ENCODE measurements at places on chromosomes 1 and 21.
A peak's percentile ranks its signal among the peaks of the same experiment; 100 is the strongest.

GRCh38 chr1:215043401-215043800 is 39.1 kb upstream of the KCNK2 start:
- no peak for DNase-seq

- no peak for DNase-seq
Measured at GRCh38 chr1:237613984-237614383, 276.7 kb downstream of the ZP4 start.

DNA sequence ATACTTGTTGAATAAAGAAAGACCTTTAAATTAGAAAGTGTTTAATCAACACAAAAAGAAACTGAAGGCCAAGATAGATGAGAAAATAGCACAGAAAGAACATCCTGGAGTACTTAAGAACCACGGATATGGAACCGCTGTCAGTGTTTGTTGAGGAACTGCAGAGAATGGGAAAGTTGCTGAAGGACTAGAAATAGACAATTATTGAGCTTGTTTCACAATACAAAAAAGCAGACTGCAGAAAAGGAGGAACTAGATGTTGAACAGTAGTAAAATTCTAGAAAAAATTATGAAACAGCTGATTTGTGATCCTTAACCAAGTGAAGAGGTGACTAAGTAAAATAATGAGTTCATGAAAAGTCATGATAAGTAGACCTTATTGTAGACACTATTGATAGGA is 29.7 kb downstream of the MYSM1 start:
- no peak for DNase-seq

DNA sequence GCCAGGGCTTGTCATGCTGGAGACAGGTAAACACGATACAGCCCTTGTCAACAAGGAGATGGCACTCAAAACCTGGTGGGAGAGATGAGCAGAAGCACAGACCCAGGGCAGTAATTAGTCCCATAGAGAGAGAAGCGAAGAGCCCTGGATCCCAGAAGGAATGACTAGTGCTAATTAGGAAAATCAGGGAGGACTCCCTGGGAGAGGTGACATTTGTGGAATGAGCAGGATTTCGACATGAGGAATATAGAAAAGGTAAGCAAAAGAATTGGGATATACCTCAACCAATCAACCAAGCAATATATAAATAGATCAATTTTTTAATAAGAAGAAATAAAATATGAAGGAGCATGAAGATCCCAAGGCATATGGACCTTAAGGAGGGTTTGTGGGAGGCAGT is 98.5 kb upstream of the GJB5 start:
- DNase-seq = no peak

- DNase-seq = no peak
Measured at GRCh38 chr1:221823149-221823548, 81.3 kb upstream of the DUSP10 start.

DNA sequence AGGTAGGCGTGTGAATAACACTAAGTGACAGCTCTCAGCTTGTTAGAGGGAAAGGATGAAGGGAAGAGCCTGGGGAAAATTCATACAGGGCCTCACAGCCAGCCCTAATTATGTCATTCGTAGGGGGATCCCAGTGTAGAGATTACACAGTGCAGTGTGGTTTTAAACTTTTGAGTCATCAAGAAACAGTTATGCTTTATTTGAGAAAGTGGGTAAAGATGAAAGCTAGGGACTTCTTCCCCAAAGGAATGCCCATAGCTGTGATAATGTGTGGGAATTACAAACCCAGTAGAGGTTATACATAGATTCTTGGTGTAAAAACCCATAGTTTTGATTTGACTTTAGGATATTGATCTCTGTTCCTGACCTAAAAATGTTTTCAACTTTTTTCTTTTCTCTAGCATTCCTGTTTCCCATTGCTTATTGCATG is 1.9 kb downstream of the TTF2 start:
- DNase-seq = no peak

DNA sequence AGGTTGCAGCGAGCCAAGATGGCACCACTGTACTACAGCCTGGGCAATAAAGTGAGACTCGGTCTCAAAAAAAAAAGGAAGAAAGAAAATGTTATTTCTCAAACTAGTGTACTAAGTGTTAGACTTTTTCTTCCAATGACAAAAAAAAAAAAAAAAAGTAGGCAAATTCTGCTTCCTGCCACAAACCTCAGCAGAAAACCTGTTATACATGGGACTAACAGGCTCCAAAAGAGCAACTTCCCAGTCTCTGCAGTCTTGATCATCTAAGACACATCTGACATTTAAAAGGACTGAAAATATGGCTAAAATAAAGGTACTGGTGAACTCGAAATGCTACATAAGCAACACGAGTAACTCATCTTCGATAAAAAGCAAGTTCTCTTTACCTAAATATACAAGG is 59.6 kb downstream of the HSF2BP start:
- DNase-seq = no peak

GRCh38 chr21:39148975-39149374 is 34.3 kb downstream of the PSMG1 start:
- DNase-seq = no peak

DNA sequence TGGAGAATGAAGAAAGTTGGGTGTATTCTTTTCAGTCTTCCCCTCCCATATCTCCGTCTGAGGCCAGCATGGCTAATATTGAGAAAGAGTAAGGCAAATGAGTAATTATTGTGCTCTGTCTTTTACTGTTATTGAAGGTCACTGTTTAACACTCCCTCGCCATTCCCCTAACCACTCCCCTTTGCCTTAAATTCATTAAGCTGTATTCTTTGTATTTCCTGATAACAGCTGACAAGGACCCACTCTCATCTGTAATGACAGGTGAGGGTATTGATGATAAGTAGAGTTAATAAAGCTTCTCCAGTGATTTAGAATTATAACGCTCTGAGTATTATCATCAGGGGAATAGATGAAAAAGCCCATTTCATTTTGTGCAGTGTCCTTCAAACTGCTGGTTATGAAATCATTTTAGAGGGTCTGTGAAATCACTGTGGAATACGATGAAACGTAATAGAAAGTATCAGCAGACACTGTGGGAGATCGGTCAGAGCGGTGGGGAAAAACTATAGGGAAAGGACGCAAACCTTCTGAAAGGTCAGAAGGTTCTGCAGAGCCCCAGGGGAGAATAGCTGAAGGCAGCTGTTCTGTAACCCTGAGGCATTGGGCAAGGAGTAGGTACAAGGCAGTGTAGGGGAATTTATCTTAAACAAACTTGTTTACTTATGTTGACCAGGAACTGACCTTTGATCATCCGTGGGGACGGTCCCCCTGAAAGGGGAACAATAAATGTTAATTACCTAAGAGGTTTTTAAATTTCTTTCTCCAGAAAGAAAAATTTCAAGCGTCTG is 46.3 kb upstream of the CACYBP start:
- DNase-seq = no peak

DNA sequence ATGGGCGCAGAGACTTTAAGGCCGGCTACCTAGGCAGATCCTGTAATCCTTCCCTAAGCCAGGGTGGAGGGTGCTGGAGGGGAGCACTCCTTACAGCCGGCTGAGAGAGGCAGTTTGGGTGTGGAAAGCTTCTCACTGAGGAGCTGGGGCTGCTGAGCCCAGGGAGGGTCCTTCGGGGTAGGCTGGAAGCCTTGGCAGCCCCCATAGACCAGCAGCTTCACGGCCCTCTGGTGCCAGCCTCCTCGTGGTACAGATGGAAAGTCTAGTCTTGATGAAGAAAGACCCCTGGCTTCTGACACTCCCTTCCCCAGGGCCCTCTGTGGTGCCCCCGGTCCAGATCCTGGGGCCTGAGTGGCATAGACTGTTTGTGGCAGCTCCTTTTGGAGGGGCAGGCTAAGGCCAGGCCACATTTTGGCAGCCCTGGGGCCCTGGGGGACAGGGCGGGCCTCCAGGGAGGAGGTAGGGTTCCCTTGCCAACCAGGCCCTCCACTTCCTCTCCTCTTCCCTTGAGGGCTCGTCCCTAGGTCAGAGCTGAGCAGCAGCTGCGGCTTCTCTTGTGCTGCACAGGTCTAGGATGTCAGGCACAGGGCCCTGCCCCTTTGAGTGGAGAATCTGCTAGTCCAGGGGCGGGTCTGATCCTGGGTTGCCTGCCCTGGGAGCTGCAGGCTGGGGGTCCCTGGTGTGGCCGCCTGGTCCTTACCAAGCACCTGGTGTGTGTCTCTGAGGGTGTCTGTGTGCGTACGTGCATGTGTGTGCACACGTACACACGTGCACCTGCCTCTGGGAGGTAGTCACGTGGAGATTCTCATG is 4.8 kb downstream of the AMPD2 start:
- no peak for DNase-seq

DNA sequence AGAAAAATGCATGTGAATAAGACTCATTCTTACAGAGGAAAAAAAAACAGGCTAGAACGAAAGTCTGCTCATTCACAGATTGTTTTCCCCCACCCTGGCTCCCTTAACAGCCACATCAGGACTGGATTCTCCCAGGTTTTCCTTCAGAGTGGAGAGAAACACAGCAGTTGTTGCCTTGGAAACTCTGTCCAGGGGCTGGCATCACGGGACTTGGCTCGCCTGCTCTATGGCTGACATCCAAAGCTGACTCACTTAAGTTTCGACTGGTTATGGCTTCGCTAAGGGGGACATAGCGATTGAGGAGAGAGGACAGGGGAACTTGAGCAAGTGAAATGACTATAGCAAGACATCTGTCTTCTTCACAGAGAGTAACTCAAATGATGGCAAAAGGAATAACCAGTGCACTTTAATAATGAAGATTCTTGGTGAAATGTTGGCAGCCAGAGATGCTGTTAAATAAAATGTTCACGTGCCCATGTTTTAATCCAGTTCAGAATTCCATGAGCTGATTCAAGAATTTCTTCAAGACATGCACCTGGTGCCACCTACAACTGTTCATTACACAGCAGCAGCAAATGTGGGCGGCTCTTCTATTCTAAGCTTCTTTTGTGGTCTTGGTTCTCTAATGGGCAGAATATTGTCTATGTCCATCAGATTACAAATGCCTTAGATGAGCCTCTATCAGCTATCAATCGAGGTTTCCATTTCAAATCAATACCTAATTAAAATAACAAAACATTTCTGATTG is 21.8 kb downstream of the MIS18A start:
- DNase-seq = no peak

- peak; percentile 93 for DNase-seq
Measured at GRCh38 chr1:89608319-89608983, 24.5 kb upstream of the LRRC8C start.

- no peak for DNase-seq
Measured at GRCh38 chr1:68234094-68234493, 1.8 kb upstream of the WLS start.

- no peak for DNase-seq
Measured at GRCh38 chr1:106290805-106291501, 765.5 kb upstream of the PRMT6 start.

GRCh38 chr1:94708299-94708685 is 111.9 kb upstream of the SLC44A3 start:
- DNase-seq = no peak

DNA sequence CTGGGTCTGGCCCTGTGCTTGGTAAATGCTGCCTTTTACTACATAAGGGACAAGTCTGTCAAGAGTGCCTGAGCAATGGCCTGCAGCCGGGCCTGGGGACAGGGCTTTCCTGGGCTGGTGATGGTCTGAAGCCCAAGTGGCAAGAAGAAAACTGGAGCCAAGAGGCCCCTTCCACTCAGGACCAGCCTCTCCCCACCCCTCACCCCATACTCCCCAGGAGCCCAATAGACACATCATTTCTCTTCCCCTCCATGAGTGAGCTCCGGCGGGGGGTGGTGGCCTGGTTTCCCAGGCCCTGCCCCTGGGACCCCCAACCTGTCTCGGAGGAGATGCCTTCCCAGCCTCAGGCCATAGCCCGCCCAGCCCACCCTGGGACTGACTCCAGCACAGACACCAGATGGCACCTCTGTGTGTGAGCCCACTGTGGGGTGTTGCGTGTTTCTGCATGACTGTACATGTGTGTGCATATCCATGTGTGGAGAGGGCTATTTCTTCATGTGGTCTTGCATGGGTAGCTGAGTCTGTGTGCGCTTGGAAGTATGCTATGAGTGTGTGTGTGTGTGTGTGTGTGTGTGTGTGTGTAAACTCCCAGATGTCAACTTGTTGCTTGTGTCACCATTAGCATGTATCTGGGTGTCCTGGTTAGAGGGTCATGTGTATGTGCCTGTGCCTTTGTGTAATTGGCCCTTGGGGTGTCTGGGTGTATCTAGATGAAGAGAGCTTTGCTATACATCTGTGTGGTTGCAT is 14.3 kb upstream of the LRP8 start:
- DNase-seq = no peak

GRCh38 chr1:16441282-16441665 is 750 bp downstream of the NECAP2 start:
- peak; percentile 65 for DNase-seq

GRCh38 chr1:75708910-75709309 is 15.6 kb upstream of the ACADM start:
- DNase-seq = no peak

- no peak for DNase-seq
Measured at GRCh38 chr1:81129776-81130175, 671.0 kb upstream of the ADGRL2 start.

GRCh38 chr1:153774780-153775457 is at the start of gene SLC27A3:
TSS of gene SLC27A3 (plus strand) at chr1:153775407. CDS start at chr1:153775498, 91 bp downstream.
- DNase-seq = peak; percentile 44

DNA sequence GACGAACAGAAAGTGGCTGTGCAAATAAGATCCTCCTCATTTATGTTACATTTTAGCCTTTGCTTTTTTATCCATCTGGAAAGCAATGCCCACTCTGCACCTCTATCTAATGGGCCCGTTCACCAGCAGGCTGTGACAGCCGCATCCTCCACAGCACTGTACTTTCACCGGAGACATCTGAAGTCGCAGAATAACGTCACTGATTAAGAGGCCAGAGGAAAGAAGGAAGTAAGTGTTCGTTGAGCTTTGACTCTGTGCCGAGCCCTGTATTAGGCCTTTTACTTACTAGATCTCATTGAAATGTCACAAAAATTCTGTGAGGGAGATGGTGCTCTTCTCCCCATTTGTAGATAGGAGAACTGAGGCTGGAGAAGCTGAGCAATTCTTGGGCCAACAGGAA is 62.3 kb downstream of the KAZN start:
- no peak for DNase-seq

DNA sequence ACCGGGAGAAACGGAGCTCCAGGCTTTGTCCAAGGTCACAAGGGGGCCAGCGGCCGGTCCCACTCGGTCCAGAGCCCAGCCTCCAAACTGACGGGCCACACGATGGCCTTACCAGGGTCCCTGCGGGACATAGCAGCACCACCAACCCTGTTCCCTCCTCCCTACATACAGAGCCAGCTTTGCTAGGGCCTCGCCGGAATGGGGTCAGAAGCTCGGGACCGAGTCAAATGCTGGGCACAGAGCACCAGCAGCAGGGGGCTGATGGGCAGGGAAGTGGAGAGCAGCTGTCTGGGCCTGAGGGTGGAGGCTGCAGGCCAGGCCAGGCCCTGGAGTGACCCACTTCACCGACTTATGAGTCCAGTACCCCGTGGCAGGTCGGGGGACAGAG is 14.9 kb upstream of the TTC39A start:
- no peak for DNase-seq

GRCh38 chr1:25137521-25138395 is 94.5 kb downstream of the SYF2 start:
- no peak for DNase-seq

- no peak for DNase-seq
Measured at GRCh38 chr1:56297904-56298303, 281.5 kb downstream of the PLPP3 start.

GRCh38 chr1:219774386-219774785 is 154.0 kb downstream of the SLC30A10 start:
- DNase-seq = no peak

Data from naive thymus-derived CD4-positive, alpha-beta T cell (primary cell).